ENCODE measurements at places on chromosomes 2 and 18.

DNA sequence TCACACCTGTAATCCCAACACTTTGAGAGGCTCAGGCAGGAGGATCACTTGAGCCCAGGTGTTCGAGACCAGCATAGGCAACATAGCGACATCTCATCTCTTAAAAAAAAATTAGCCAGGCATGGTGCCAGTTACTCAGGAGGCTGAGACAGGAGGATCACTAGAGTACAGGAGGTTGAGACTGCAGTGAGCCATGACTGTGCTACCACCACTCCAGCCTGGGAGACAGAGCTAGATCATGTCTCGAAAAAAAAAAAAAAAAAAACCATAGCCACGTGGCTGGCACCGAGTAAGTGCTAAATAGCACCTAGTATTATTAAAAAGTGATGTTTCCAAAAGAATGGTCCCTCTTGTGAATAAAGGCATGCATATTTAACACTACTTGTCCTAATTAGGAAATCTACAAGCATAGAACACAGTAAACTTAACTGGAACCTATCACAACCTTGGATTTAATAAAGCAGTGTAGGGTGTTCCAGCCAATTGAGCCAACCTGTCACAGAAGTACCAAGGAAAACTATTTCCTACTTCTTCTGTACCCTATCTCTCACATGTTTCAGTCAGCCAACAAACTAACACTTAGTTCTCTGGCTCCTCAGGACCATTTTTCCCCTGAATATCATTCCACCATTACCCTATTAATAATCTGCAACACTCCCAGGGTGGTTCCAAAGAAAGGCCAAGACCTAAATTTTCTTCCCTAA lies 8.8 kb downstream of the RAB1A start:
- DNase-seq = no peak

DNA sequence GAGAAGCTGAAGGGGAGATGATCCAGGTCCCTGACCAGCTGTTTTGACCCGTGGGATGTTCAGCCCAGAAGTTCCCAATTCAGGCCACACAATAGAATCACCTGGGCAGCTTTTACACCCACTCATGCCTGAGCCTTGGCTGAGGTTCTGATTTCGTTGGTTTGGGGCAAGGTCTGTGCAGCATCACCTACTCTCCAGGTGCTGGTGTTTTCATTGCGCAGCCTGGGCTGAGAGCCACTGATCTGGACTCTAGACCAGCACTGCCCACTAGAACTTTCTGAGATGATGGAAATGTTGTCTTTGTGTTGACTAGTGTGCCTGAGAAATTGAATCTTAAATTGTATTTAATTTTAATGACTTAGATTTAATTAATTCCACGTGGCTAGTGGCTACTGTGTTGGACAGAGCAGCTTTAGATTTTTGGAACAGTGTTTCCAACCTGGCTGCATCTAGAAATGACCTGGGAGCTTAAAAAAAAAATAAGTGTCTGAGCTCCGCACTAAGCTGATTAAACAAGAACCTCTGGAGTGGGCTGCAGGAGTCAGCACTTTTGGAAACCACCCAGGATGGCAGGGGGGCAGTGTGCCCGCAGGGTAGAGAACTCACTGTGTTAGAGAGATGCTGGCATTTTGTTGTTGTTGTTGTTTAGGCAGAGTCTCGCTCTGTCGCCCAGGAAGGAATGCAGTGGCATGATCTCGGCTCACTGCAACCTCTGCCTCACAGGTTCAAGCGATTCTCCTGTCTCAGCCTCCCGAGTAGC lies 33.7 kb downstream of the DYSF start:
- DNase-seq = no peak

DNA sequence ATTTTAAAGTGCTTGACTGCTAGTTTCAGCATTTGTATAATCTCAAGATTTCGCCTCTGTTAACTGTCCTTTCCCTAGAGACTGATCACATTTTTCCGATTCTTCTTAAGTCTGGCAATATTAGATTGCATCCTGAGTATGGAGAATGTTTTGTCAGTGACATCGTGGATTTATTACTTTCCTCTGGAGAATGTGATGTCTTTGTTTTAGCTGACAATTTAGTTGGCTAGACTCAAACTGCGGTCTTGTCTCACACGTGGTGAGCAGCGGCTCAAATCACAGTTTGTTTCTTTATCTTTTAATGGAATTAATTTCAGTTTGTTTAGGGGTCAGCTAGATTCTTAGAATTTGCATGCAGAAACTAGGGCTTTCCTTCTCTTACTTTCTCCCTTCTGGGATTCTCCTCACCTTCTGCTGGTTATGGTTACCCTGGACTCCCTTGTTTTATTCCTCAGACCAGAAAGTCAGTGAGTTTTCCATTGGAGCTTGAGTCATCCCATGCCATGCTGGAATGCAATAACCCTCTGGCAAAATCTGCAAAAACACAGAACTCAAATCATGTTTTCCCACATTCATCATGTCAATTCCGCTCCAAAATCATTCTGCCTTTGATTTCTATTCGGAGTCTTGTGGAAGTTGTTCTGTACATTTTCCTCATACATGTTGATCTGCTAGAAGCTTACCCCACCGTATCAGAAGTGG lies 327.2 kb upstream of the TRIB2 start:
- no peak for DNase-seq

DNA sequence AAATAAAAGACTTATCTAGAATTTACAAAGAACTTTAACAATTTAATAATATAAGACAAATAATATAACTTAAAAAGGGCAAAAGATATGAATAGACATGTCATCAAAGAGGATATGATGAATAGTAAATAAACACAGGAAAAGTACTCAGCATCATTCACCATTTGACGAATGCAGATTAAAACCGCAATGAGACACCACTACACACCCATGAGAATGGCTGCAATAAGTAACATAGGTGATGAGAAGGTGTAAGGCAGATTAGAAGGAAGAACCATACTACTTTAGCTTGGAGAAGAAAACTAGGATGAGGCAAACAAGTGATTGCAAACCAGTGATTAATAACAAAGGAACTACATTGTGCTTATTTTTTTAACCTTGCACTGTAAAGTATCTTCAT lies 152.0 kb downstream of the CYRIA start:
- no peak for DNase-seq

DNA sequence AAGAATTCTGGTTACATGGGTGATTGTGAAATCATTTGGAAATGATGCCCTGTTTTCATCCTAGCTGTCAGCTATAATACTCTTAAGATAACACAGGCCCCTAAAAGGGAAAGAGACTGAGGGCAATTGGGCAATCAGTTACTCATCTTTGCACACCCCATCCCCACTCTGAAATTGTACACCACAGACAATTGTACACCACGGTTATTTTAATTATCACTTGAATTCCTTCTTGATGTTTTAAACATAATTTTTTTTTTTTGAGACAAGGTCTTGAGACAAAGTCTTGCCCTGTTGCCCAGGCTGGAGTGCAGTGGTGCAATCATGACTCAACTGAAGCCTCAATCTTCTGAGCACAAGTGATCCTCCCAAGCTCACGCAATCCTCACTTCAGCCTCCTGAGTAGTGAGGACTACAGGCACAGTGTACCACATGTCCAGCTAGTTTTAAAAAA lies 862.4 kb upstream of the ACVR2A start:
- DNase-seq = no peak

- DNase-seq = no peak
These were observed 56.2 kb downstream of the ANKMY1 start for GRCh38 chr2:240501531-240501991.
